ENCODE measurements at places on chromosomes 11 and 22. TPM values are rescaled to one million over a fixed set of nuclear protein-coding genes. Genes with fewer than 3 reads are reported as not detected.

EIF3D gene
- 306 TPM for total RNA-seq

DNA sequence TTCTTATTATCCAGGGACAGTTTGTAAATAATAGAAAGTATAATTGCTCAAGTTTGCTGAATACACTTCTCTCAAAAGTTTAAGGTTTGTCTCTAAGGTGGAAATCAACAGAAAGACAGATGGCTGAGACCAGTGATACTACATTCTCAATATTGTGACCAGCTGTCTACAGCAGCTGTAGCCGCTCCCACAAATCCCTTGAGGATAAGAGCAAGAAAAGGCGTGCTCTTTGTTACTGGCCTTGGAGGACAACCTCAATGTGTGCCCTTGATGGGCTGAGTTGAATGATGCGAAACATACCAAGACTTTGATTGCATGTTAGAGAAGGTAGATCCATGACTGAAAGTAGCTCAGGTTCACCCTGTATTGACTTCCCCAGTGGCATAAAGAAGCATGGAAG, 6.1 kb downstream of the OR6M1 start:
- no peak for DNase-seq
- H3K27ac ChIP-seq: no peak overlapping the region
- H3K4me3 ChIP-seq: no peak overlapping the region

- H3K4me3 ChIP-seq: peak overlapping the region; percentile 61
- H3K36me3 ChIP-seq: no peaks in the 10 kb centered on the region
- peak; percentile 80 for DNase-seq
- H3K27ac ChIP-seq: peak overlapping the region; percentile 81
- H3K4me1 ChIP-seq: peaks cover 35% of the 10 kb centered on the region
Measured at GRCh38 chr11:64341851-64342791, 2.1 kb downstream of the CCDC88B start.

GRCh38 chr11:74671520-74672196, 59.6 kb downstream of the CHRDL2 start:
- H3K27me3 ChIP-seq: no peaks in the 10 kb centered on the region
- no peaks in the 10 kb centered on the region for H3K4me1 ChIP-seq
- H3K36me3 ChIP-seq: no peaks in the 10 kb centered on the region
- H3K4me3 ChIP-seq: no peak overlapping the region

GRCh38 chr11:117953024-117953671, 23.9 kb upstream of the TMPRSS13 start:
- H3K4me1 ChIP-seq: no peaks in the 10 kb centered on the region
- no peak overlapping the region for H3K27ac ChIP-seq

- no peaks in the 10 kb centered on the region for H3K36me3 ChIP-seq
- H3K4me1 ChIP-seq: no peaks in the 10 kb centered on the region
- no peak overlapping the region for H3K4me3 ChIP-seq
- no peaks in the 10 kb centered on the region for H3K27me3 ChIP-seq
- no peak for DNase-seq
- no peak overlapping the region for H3K27ac ChIP-seq
Measured at GRCh38 chr11:68506908-68507307, 46.4 kb downstream of the PPP6R3 start.
